ENCODE measurements at places on chromosomes 3 and 15.

DNA sequence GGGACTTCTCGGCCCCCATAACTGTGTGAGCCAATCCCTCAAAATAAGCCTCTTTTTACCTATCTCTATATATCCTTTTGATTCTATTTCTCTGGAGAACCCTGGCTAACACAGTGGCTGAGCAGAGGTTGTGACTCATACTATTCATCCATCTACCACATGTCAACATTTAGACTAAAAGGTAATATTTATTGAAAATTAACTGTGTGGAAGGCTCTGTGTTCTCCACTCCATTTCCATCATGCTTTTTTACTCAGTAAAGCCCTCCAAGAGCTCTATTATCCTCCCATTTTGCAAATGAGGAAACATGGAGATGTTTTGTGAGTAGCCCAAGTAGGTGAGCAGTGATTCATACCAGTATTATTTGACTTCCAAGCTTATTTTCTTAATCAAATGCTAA, 217.9 kb upstream of the DCBLD2 start:
- H3K36me3 ChIP-seq = no peaks in the 10 kb centered on the region
- H3K4me3 ChIP-seq = no peak overlapping the region
- H3K27me3 ChIP-seq = no peaks in the 10 kb centered on the region
- DNase-seq = no peak
- no peak overlapping the region for H3K27ac ChIP-seq

DNA sequence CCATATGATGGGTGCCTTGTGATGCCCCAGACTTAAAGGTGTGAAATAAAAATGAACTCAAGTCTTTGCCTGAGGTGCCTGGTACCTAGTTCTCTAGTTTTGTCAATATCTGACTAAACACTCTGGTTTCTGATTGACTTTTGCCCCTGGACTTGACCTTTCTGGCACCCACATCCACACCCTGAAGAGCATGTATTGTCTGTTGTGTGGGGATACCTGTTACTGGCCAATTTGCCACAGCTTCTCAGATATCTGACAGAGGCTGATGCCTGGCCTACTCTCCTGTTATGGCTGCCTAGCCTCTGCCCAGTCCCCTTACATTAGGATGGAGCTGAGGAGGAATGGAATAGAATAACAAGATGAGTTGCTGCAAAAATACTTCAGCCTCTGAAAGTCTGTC, 3.6 kb downstream of the ZBTB38 start:
- no peaks in the 10 kb centered on the region for H3K36me3 ChIP-seq
- peaks cover 2% of the 10 kb centered on the region for H3K4me1 ChIP-seq
- H3K27ac ChIP-seq = no peak overlapping the region
- no peak overlapping the region for H3K4me3 ChIP-seq

GRCh38 chr3:170852324-170852723, 17.7 kb downstream of the RPL22L1 start:
- no peak overlapping the region for H3K27ac ChIP-seq
- DNase-seq = no peak
- no peaks in the 10 kb centered on the region for H3K4me1 ChIP-seq
- H3K36me3 ChIP-seq = no peaks in the 10 kb centered on the region
- H3K4me3 ChIP-seq = no peak overlapping the region
- no peaks in the 10 kb centered on the region for H3K27me3 ChIP-seq

DNA sequence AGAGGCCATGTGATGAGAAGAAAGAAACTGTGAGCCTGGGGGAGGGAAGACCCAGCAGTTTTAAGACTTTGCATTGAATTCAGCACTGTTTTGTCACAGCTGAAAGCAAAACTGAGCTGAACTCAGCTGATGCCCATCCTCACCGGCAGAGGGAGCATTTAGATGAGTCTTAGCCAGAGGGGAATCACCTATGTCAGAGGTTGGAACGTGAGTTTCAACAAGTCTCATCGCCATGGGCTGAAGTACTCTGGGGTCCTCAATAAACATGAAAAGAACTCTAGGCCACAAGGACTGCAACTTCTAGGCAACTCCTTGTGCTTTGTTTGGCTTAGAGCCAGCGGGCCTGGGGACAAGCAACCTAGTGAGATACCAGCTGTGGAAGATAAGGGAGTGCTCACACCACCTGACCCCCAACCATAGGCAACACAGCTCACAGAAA, 324.5 kb downstream of the TBL1XR1 start:
- no peak overlapping the region for H3K27ac ChIP-seq
- no peaks in the 10 kb centered on the region for H3K4me1 ChIP-seq
- DNase-seq = peak; percentile 87
- H3K4me3 ChIP-seq = no peak overlapping the region

- peaks cover 22% of the 10 kb centered on the region for H3K27me3 ChIP-seq
- no peaks in the 10 kb centered on the region for H3K36me3 ChIP-seq
- H3K27ac ChIP-seq = no peak overlapping the region
- DNase-seq = no peak
Measured at GRCh38 chr3:53043738-53044137, 2.1 kb downstream of the SFMBT1 start.

DNA sequence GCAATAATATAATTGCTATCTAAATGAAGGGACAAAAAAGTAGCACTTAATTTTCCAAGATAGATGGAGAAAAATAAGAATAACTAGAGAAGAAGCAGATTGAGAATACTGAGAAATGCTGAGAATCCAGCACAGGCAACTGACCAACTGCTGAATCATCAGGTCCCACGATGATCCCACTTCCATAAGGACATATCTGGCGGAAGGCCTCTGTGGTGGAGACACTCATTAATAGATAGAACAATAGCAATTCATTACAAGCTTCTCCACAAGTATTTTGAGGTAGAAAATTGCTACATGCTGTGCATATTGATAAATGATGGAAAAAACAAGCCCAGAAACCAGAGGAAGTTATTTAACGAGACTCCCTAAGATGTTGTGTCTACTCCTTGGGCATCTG, 105.9 kb downstream of the DUT start:
- H3K27me3 ChIP-seq = no peaks in the 10 kb centered on the region
- H3K4me1 ChIP-seq = no peaks in the 10 kb centered on the region
- H3K36me3 ChIP-seq = peaks cover 14% of the 10 kb centered on the region
- no peak overlapping the region for H3K4me3 ChIP-seq
- no peak for DNase-seq

DNA sequence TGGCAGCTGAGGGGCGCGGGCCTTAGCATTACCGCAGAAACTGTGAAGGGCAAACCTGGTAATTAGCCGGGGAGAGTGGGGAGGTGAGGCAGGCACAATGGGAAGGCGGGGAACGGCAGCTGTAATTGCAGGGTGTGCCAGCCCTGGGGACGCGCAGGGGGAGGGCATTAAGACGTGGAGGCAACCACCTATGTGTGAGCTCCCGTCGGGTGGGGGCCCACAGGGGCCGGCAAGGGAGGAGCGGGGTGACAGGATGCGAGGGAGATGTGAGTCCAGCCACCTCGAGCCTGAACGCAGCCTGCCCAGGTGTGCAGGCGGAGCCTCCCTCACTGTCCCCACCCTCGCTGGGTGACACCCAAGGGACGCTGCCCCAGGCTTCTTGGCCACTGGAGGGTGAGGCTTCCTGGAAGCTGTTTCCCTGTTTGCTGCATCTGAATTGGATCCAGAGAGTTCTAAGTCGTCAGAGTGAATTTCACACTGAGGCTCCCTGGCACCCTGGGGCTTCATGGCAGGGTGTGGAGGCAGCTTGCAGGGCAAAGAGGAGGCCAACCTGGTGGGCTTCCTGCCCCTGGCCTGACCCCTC, 130.6 kb upstream of the MEF2A start:
- no peak overlapping the region for H3K4me3 ChIP-seq
- H3K27ac ChIP-seq = no peak overlapping the region
- no peaks in the 10 kb centered on the region for H3K27me3 ChIP-seq
- H3K36me3 ChIP-seq = no peaks in the 10 kb centered on the region
- peak; percentile 51 for DNase-seq
- peaks cover 5% of the 10 kb centered on the region for H3K4me1 ChIP-seq

DNA sequence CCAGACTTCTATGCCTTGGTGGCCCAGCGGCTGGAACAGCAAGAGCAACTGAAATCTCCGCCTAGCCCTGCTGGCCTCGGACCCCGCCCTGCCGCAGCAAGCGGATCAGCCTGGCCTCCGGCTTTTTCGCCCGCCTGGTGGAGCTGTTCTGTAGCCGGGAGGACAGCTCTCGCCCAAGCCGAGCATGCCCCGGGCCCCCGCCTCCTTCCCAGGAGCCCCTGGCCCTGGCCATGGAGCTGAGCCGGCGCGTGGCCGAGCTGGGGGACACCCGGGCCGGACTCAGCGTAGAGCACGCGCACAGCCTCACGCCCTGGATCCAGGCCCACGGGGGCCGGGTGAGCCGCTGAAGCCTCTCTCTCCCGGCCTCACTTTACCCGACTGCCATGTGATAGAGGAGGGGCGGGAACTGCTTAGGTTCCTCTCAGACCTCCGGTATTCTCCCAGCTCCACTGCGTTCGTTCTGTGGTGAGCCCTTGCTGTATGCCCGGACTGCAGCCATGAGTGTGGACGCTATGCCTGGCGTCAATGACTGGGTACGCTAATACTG, 24.1 kb upstream of the MRPL3 start:
- peaks cover 3% of the 10 kb centered on the region for H3K27me3 ChIP-seq
- peak; percentile 97 for DNase-seq
- no peak overlapping the region for H3K27ac ChIP-seq
- peaks cover 5% of the 10 kb centered on the region for H3K4me1 ChIP-seq
- H3K4me3 ChIP-seq = no peak overlapping the region

DNA sequence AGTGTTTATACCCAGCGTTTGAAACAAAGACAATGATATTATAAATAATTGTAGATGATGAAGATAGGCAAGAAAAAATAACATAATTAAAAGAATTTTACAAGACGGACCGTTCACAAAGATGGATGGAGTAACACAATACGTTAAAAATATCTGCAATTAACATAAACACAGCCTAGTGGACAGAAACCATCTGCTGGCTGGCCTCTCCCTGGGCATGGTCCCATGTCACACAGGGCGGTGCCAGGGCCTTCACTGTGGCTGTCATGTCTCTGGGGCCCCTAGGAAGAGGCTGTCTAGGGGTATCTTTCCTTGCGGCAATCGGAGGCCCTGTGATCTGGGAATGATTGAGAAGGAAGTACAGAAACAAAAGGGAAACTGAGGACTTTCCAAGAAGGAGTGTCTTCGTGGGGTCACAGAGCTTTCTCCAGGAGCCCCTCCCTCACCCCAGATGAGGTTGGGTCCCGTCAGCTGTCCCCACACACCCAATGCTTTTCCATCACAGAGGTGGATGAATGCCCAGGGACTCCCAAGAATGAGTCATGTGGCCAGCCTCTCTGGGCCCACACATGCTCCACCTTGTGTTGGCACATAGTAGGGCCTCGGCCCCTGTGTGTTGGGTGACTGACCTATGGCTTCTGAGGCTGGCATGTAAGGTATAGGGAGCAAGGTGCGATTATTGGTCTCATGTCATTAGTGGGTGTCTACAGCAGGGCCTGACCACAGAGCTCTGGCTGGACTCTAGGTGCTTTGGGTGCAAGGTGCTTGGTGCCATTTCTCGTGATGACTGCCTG, 87.1 kb downstream of the DNAJB8 start:
- no peak overlapping the region for H3K4me3 ChIP-seq
- no peaks in the 10 kb centered on the region for H3K4me1 ChIP-seq
- no peak overlapping the region for H3K27ac ChIP-seq
- H3K27me3 ChIP-seq = no peaks in the 10 kb centered on the region
- no peak for DNase-seq

- no peak for DNase-seq
- H3K4me3 ChIP-seq = no peak overlapping the region
- H3K27ac ChIP-seq = no peak overlapping the region
- peaks cover 2% of the 10 kb centered on the region for H3K36me3 ChIP-seq
- no peaks in the 10 kb centered on the region for H3K27me3 ChIP-seq
Measured at GRCh38 chr15:41804361-41804760, 23.5 kb upstream of the JMJD7 start.

GRCh38 chr15:68419301-68420175, 12.4 kb downstream of the ITGA11 start:
- DNase-seq = no peak
- H3K4me1 ChIP-seq = peaks cover 18% of the 10 kb centered on the region
- H3K27me3 ChIP-seq = peaks cover 4% of the 10 kb centered on the region

DNA sequence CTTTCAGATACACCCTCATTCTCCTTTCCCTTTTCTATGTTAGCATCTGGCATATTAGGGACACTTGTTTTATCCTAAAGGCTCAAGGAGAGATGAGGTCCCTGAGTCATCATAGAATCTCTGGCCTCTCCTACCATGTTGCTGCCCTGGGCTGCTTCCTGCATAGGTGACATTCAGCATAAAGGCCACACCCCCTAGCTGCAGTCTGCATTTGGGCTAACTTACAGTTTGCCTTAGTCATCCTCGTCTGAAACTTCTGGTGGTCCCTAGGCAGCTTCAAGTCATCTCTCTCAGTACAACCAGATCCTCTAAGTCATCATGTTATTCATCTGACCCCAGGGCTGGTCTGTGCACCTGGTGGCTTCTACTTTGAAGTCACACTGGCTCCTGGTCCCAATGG, 982.7 kb upstream of the NR2F2 start:
- no peak overlapping the region for H3K27ac ChIP-seq
- H3K27me3 ChIP-seq = no peaks in the 10 kb centered on the region
- peaks cover 4% of the 10 kb centered on the region for H3K4me1 ChIP-seq
- H3K36me3 ChIP-seq = no peaks in the 10 kb centered on the region

DNA sequence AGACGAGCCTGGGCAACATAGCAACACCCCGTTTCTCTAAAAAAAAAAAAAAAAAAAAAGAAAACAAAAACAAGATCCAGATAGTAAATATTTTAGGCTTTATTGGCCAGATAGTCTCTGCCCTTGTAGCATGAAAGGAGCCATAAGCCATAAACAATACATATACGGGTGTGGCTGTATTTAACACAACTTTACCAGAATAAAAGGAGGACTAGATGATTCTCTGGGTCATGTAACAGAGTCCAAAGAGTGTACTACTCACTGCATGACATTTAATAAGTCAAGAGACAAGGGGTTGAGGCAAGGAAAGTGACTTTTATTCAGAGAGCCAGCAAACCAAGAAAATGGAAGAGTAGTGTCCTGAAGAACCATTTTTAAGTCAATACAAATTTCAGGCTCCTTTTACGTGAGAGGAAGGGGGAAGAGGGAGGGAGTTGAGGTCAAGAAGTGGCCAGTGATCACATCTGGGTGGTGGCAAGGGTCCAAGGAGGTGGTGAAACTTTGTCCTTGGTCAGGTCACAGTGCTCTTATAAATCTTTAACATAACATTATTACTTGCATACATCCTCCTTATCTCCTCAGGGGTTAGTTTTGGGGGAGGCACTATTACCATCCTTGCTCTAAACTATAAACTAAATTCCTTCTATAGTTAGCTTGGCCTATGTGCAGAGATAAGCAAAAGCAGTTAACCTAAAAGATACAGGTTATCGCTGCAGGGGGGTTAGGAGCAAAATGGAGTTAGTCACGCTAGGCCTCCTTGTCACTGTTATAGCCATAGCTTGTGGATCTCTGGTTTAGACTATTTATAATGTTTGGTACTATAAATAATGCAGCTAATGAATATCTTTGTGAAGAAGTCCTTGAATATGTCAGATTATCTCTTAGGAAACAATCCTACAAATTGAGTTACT, 46.1 kb downstream of the METTL6 start:
- H3K36me3 ChIP-seq = no peaks in the 10 kb centered on the region
- H3K27me3 ChIP-seq = no peaks in the 10 kb centered on the region
- DNase-seq = no peak
- no peak overlapping the region for H3K4me3 ChIP-seq
- no peak overlapping the region for H3K27ac ChIP-seq

All from endodermal cell (in vitro differentiated cells).